Stimulated activated CD8-positive, alpha-beta memory T cell treated with anti-CD3 and anti-CD28 coated beads, Interleukin-2, amount 100 ng/mL, for 1 hour (primary cell): ENCODE measurements at places on chromosomes 16 and 17.

DNA sequence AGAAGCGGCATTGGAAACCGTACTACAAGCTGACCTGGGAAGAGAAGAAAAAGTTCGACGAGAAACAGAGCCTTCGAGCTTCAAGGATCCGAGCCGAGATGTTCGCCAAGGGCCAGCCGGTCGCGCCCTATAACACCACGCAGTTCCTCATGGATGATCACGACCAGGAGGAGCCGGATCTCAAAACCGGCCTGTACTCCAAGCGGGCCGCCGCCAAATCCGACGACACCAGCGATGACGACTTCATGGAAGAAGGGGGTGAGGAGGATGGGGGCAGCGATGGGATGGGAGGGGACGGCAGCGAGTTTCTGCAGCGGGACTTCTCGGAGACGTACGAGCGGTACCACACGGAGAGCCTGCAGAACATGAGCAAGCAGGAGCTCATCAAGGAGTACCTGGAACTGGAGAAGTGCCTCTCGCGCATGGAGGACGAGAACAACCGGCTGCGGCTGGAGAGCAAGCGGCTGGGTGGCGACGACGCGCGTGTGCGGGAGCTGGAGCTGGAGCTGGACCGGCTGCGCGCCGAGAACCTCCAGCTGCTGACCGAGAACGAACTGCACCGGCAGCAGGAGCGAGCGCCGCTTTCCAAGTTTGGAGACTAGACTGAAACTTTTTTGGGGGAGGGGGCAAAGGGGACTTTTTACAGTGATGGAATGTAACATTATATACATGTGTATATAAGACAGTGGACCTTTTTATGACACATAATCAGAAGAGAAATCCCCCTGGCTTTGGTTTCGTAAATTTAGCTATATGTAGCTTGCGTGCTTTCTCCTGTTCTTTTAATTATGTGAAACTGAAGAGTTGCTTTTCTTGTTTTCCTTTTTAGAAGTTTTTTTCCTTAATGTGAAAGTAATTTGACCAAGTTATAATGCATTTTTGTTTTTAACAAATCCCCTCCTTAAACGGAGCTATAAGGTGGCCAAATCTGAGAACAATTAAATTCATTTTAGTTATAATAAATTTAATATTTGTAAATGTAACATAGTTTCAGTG, 1.7 kb downstream of the HEXIM1 start:
- no peak for DNase-seq

DNA sequence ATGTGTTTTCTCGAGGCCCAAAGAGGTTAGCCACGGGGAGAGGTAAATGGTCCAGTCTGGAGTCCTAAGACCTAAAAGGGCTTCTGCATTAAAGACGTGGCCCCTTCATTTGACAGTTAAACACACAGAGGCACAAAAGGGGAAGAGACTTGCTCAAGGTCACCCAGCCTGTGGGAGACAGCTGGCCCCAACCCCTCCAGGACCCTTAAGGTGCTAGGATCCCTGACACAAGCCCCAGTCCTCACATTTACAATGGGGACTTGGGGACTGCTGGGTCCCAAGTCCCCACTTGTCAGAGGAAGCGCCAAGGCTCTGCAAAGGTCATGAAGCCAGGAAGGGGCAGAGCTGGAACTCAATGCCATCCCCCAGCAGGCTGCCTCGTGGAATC, 1.7 kb downstream of the ABAT start:
- no peak for DNase-seq

DNA sequence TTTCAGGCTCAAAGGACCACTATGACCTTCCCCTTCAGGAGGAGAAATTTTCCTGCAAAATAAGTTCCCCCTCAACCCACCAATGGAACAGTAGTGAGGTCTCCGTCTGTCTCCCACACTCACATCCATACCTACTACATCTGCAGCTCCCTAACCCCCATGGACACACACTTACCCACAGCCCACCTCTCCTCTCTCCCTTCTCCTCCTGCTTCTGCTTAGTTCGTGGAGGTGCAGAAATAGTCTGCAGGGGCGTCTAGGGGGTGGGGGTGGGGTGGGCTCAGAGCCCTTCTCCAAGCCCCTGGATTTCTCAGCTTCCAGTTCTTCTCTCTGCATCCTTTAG, 8.9 kb downstream of the HOXB4 start:
- no peak for DNase-seq

GRCh38 chr17:50367401-50367800, 5.6 kb downstream of the MRPL27 start:
- no peak for DNase-seq

- DNase-seq = no peak
These were observed 53.7 kb upstream of the ETV4 start for GRCh38 chr17:43599835-43600234.

DNA sequence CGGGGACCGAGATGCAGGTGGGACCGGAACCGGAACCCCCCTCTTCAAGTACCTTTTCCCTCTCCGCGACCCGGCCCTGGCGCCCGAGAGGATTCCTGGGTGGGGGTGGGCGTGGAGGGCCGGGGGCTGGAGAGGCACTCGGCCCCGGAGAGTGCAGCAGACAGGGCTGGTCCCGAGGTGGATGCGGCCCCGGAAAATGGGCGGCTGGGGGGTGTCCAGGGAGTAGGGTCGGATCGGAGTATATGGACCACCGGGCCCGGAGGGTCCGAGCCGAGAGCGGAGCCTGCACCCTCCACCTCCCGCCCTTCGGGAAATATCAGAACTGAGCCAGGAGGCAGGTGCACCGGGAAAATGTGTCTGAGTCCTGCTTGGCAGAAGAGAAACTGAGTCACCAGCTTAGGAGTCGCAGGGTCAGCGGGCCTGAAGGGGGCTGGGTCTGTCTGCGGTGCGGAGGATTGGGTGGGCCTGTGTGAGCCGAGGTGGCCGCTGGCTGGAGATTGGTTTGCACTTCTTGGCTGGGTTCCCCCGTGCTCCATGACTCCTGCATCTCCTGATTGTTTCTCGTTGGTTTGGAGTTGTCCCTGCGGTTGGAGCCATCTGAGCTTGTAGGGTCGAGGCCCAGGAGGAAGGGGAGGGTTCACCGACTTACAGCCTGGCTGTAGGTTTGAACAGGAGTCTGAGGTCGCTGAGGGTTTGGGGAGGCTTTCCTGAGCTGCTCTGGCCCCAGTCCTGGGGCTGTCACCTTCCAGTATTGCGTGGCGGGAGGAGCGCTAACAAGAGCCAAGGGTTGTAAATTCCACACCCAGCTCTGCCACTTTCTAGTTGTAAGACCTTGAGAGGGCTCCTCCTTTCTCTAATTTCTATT, 518 bp downstream of the SH2B1 start:
- DNase-seq = no peak

- DNase-seq = no peak
These were observed 22.3 kb upstream of the TIMP2 start for GRCh38 chr17:78947235-78948149.

- peak; percentile 61 for DNase-seq
These were observed at the start of gene RDM1 for GRCh38 chr17:35930211-35931065. Gene RDM1, minus strand, starts transcription at chr17:35930773. Its CDS starts 46 bp downstream, at chr17:35930727.

DNA sequence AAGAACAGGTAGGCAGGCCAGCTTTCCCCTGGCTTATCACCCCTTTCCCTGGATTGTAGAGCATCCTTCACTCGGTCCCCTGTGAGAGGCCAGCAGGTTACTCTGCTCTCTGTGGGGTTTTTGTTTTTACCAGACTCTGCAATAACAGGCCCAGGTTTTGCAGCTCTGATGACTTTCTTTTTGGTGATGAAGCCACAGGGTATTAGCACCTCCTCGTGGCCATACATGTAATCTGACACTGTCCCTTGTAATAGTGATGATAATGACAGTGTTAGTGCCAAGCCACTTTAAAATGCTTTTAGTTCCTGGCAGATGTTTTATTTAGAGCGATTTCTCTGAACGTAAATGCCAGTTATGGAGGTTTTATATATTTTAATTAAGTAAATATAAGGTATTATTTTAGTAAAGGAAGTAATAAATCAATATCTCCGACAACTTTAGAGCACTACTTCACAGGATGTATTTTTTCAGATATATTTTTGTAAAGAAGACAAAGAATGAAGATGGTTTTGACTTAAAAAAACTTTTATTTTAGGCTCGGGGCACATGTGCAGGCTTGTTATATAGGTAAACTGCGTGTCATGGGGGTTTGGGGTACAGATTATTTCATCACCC, 38.0 kb upstream of the CPHXL start:
- DNase-seq = peak; percentile 4

- DNase-seq = no peak
These were observed 16.6 kb upstream of the C16orf95 start for GRCh38 chr16:87333581-87334331.

DNA sequence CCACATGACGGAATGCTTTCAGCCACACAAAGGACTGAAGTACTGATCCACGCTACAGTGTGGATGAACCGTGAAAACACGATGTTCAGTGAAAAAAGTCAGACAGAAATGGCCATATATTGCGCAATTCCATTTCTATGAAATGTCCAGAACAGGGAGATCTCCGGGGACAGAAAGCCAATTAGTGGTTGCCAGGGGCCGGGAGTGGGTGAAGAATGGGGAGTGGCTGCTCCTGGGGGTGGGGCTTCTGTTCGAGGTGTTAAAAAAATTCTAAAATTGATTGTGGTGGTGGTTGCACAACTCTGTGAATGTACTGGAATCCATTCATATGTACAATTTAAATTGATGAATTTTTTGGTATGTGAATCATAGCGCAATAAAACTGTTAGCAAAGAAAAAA, 154.8 kb upstream of the HSBP1 start:
- DNase-seq = no peak

- peak; percentile 9 for DNase-seq
These were observed 338.0 kb downstream of the WWOX start for GRCh38 chr16:78437352-78437968.

- no peak for DNase-seq
These were observed 5.9 kb upstream of the WDR59 start for GRCh38 chr16:74990832-74991231.

DNA sequence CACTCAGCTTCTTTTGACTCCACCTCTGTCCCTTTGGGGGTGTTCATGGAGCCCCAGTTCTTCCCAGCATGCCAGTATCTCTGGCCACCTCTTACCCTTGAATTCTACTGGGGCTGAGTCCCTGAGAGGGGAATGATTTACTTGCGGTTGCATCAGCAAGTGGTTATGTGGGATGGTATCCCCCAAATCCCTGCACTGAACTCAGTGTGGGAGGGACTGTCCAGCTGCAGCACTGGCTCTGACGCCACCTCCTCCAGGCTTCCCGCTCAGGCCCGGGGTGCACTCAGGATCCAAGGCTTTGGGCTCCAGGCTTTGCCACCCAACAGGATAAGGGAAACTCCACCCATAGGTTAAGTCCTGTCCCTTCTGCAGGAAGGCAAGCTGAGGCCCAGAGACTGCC, 21.1 kb upstream of the BRD7 start:
- no peak for DNase-seq
